ENCODE measurements at places on chromosomes 7 and 10.

- DNase-seq, result no peak
Measured at GRCh38 chr7:7125963-7126362, 56.4 kb upstream of the C1GALT1 start.

DNA sequence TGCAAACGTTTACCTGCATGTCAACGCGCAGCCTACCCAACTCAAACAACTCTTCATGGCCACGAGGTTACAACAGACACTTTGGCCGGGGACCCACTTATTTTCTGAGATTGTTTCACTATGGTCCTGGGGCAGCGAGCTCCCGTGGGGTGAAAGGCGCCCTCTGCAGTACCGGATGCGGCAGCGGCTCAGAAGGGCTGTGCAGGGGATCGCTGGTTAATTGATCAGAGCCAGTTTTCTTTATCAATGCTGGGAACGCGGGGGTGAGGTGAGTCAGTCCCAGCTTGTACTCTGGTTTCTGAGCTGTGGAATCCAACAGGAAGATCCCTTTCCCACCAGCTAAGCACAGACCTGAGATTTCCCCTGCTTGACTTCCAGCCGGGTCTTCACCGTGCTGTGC, 366.5 kb upstream of the KLF6 start:
- DNase-seq, result no peak

DNA sequence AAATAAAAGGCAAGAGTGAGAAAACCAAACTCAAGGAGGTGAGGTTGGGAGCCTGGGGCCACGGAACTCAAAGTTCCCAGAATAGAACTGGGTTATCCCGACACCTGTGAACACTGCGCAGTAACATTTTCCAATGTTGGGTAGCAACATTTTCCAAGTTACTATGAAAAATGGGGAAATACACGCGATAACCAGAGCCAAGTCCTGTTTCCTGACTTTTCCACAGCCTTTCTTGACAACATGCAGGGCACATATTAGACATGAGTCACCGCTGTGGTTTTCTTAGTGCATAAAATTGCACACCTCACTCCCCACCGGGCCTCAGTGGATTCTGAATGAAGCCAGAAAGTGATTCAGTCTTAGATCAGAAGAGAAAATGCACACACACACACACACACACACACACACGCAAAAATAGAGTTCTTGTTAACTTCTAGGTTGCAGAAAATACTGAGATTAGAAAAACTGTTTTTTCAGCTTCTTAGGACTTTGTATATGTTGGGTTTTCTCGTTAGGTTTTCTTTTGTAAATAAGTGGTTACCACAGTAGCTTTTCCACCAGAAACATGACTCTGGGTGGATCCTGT, 70.0 kb downstream of the CAMK1D start:
- peak; percentile 39 for DNase-seq

GRCh38 chr10:73287441-73287840, 35.0 kb upstream of the MRPS16 start:
- DNase-seq, result no peak

Data from stimulated activated CD4-positive, alpha-beta T cell treated with anti-CD3 and anti-CD28 coated beads, Interleukin-1b, Interleukin-23, amount 100 ng/mL, for 24 hours (primary cell).